ENCODE measurements at places on chromosomes 2 and 18. TPM values are rescaled to one million over a fixed set of nuclear protein-coding genes. Genes with fewer than 3 reads are reported as not detected.

Gene ZNF385B
- total RNA-seq: not detected

Gene ASPRV1
- total RNA-seq: 0.23 TPM

Gene STPG4
- total RNA-seq: not detected

Gene GALR1
- not detected for total RNA-seq
